Stimulated activated CD8-positive, alpha-beta memory T cell treated with anti-CD3 and anti-CD28 coated beads, Interleukin-2, amount 100 ng/mL, for 1 hour (primary cell): ENCODE measurements at places on chromosomes 2 and 18.

- DNase-seq = no peak
These were observed 567.6 kb downstream of the PLCL1 start for GRCh38 chr2:198371921-198372543.

DNA sequence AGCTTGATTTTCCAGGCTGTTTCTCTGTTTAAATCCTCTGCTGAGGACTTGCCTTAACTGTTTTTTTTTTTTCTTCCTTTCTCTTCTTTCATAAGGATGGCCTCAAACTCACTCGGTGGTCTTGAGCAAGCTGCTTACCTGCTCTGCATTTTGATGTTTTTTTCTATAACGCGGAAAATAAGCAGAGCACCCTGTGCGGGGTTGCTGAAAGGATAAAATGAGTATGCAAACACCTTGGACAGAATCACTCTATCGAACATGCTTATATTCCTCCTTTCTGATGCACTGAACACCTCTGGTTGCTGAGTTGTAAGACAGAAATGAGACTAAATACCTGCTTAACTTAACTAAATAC lies 41.1 kb upstream of the DSC1 start:
- DNase-seq = no peak

GRCh38 chr2:120851116-120851773 lies 115.6 kb downstream of the GLI2 start:
- no peak for DNase-seq

- DNase-seq = no peak
These were observed 153.3 kb upstream of the RBMS1 start for GRCh38 chr2:160646684-160647444.

GRCh38 chr2:30776831-30777635 lies 30.2 kb downstream of the CAPN13 start:
- no peak for DNase-seq

- DNase-seq = no peak
These were observed 89.2 kb upstream of the GLS start for GRCh38 chr2:190791347-190791975.

- no peak for DNase-seq
These were observed 39.9 kb downstream of the REEP1 start for GRCh38 chr2:86297382-86298147.

GRCh38 chr2:133773854-133774653 lies 205.8 kb upstream of the NCKAP5 start:
- DNase-seq = no peak

DNA sequence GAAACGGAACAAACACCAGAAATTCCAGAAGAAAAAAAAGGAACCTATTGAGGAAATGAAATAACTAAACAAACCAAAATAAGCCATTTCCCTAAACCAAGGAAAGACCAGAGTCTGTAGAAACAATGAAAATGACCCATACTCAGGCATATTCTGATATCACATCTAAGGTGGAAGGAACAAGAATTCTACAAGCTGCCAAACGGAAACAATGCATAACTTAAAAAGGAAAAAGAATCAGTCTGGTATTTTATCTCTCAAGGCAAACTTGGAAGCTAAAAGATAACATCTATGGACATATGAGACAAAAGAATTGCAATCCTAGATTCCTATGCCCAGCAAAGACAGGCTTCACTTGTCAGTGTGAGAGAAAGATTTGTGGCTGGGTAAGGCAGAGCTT lies 326.2 kb downstream of the PDE11A start:
- DNase-seq = no peak

GRCh38 chr2:33287507-33288005 lies 188.9 kb upstream of the RASGRP3 start:
- no peak for DNase-seq

- DNase-seq = no peak
These were observed 1.7 kb downstream of the ROCK2 start for GRCh38 chr2:11342551-11343367.

- DNase-seq = no peak
These were observed 131.5 kb downstream of the ZNF516 start for GRCh38 chr18:76363436-76364120.

DNA sequence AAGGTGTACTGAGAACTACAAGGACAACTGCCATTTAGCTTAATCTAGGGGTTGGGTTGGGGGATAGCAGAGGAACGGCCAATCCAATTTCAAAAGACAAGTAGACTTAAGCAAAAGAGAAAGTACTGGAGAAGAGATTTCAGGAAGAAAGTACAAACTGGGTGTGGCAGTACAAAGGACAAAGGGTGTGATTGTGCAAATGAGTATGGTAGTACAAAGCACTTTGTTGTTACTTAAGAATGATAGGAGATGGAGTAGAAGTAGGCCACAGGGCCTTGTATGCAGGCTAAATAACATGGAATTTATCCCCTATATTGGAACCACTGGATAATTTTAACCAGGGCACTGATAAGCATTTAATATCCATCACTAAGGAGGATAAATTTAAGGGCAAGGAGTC lies 4.7 kb upstream of the ORC2 start:
- DNase-seq = no peak

GRCh38 chr2:196225213-196225612 lies 53.8 kb upstream of the STK17B start:
- no peak for DNase-seq

DNA sequence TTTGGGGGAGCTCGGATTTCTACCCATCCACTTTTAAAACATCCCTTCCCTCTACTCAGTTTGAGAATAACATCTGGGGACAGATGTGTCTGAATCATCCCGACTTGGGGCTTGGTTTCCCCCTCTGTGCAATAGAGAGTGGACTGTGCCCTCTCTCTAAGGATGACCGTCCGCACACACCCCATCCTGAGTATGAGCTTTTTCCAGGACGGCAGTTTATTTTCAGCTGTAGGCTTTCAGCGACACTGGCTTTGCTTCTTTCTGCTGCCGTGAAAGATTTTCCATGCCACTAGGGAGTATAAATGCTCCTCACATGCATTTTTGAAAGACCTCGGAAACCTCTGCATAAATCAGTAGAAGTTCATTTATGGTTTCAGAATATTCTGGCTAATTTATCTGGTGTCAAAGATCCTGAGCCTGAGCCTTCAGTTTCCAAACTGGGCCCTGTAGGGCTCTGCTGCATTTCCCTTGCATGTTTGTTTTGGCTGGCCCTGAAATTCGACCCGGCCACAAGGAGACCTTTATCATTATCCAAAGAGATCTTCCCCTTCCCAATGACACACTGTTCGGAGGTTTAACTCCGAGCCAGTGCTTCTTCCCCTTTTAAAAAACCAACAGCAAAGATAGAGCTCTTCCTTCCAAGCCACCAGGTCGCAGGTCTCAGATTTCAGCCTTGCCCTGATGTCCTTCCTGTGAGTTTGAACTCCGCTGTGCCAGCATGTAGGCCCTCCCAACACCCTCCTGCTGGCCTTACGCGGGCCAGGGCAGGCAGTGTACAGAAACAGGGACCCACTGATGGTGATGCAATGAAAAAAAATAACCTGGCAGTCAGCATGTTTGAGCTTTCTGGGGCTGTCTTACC lies 53.3 kb downstream of the FECH start:
- no peak for DNase-seq

DNA sequence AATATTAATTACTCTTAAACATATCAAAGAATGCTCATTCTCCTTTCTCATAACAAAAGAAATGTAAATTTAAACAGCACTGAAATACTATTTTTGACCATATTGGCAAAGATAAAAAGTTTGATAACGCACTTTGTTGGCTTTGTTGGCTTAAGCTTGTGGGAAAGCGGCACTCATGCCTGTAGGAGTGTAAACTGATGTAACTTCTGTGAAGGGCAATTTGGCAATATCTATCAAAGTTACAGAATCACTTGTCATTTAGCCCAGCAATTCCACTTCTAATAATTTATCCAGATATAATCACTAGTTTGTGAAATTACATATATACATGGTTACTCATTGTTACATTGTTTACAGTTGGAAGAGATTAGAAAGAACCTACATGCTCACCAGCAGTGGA lies 311.8 kb upstream of the STON1 start:
- no peak for DNase-seq

DNA sequence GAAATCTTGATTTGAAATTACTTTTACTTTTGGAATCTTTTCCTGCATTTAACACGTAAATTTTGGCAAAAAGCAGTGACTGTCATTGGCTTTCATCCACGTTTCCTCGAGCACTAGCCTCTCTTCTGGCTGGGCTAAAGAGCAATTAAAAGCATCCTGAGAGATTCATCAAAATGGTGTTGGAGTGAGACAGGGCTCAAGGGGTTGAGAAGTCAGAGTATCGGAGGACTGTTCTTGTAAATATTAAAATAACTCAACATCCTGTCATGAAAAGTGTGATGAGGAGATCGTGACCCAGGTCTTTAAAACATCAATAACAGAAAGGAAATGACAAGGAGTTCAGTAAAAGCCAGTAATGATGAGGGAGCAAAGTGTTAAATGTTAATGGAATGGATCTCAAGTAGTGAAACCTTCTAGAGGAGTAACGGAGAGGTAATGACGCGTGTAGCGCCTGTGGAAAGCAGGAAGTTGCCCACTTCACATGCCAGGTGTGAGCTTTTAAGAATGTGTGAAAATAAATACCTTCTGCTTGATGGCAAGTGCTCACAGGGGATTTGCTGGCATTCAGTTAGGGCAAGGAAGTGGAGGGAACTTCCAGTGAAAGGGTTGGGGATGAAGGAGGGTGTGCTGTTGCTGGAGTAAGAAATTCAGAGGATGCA lies 754.4 kb downstream of the ADCYAP1 start:
- no peak for DNase-seq

GRCh38 chr2:71469403-71470398 lies 16.3 kb downstream of the DYSF start:
- no peak for DNase-seq

GRCh38 chr2:68441179-68441993 lies 25.7 kb downstream of the FBXO48 start:
- peak; percentile 72 for DNase-seq
